ENCODE measurements at places on chromosomes 16 and 17. TPM values are rescaled to one million over a fixed set of nuclear protein-coding genes. Genes with fewer than 3 reads are reported as not detected.
A peak's percentile ranks its signal among the peaks of the same experiment; 100 is the strongest.

DNA sequence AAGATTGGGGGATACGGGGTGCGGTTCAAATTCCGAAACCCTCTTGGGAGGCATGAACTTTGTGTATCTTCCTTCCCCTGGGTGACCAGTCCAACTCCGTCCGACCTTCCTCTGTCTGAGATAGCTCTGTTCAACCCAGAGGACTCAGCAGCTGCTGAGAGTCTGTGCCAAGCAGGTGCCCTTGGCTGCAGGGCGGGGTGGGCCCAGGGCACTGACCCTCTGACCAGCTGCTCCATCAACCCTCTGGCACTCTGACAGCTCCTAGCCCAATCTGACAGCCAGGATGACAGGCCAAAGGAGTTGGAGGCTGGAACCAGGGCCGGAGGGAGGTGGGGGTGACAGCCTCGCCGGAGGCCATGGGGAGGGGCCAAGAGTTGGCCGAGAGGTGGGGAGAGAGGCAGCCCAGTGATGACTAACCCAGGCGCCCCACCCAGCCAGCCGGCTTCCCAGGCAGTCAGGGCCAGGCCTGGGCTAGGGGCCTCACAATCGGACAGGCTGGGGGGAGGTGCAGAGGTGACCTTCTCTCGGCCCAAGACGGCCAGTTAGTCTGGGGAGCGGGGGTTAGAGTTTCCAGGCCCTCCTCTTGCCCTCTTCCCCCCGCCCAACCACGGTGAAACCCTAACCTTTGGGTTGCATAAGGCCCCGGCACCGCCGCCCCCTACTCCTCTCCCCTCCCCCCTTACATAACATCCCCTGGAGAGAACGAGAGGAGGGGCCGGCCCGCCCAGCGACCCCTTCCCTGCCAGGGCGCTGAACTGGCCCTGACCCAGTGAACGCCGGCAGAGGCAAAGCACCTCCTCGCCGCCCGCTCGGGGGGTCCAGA is 5.0 kb upstream of the TLCD2 start:
- peak; percentile 97 for DNase-seq

The NRN1L gene
- total RNA-seq, result not detected

The CCR7 gene
- not detected for total RNA-seq

The TCAP gene
- total RNA-seq, result 0.29 TPM

DNA sequence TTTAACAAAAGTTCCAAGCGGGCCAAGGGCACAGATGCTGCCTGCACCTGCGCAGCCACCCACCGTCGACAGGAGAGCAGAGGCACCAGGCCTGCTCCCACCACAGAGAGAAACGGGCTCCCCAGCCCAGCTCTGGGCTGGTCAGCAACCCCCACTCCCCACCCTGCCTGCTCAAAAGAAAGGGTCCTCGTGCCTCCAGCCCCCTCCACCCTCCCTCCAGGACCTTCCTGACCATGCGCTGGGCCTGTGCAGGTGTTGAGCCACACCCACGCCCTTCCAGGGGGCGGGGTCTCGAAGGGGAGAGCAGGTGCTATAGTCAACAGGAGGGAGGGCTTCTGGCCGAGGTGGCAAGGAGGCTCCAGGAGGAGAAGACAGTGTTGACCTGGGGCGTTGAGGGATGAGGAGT is 25.3 kb downstream of the ZNF778 start:
- DNase-seq, result no peak

The MT1F gene
- 2.1 TPM for total RNA-seq

The RASL10B gene
- total RNA-seq, result 2.7 TPM

The TBC1D3D gene
- not detected for total RNA-seq

The MRC2 gene
- total RNA-seq, result 443 TPM

GRCh38 chr17:30334421-30334820 is 564 bp upstream of the TMIGD1 start:
- no peak for DNase-seq

GRCh38 chr17:74832421-74832820 is 27.3 kb downstream of the GRIN2C start:
- DNase-seq, result no peak

The TNFRSF17 gene
- not detected for total RNA-seq

DNA sequence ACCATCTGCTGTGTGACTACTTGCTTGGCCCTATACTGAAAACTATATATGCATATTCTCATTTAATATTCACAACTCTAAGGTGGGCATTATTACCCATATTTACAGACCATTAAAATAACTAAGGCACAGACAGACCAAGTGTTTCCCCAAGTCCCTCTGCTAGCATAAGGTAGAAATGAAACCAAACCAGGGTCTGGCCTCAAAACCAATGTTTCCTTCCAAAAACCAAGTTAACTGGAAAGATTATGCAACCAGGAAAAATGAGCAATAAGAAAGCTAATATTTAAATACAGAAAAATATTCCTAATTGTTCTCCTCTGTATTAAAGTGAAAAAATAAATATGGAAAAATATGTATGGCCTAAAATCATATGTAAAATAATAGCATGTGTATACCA is 50.1 kb downstream of the XPO6 start:
- no peak for DNase-seq

DNA sequence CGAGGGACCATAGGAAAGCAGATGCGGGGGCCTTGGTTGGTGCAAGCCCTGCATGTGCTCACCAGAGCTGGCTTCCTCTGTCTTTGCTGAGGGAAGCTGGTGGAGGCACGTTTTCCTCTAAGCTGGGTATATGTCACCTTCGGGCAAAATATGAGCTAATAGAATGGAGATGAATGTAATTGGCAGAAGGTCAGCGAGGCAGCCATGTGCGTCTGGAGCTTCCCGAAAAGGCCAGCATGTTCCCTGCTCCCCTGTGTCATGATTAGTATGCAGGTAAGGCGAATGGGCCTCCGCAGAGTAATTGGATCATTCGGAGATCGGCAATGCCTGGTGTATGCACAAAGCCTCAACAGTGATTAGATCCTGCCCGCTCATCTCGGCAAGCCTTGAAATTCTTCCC is 806.2 kb upstream of the EEF2KMT start:
- DNase-seq, result peak; percentile 34

The DHRS7C gene
- total RNA-seq, result not detected

GRCh38 chr17:43616852-43617251 is 44.9 kb downstream of the MEOX1 start:
- no peak for DNase-seq

DNA sequence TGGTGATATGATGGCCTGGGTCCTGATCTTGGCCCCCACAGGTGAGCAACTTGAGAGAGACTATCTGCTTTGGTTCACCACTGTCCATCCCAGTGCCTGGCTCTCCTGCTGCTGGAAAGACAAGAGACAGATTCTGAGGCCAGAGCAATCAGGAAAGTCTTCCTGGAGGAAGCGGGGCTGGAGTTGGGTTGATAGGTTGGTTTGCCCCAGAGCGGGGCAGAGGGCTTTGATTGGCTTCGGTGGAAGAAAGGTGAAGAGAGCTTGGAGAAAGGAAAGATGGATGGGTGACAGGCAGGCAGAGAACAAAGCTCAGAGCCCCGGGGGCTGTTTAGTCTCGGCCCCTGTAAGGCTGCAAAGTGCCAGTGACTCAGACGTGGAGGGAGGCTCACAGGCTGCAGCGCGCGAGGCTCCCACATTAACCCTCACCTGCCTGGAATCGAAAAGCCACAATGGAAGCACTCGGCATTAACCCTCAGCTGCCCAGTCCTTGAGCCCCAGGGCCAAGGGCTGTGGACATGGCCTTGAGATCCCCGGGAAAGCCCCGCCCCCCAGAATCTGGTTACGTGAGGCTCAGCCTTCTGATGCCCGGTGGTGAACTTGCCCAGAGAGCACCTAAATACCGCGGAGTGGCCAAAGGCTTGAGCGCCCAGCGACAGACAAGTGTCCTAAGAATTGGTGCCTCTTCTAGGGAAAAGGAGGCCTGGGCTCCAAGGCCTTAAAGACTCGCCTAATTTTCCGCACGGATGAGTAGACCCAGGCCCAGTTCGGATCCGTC is 996 bp upstream of the CPNE2 start:
- peak; percentile 93 for DNase-seq

The NT5M gene
- 1.2 TPM for total RNA-seq

GRCh38 chr17:19303367-19303776 is 59.2 kb downstream of the B9D1 start:
- no peak for DNase-seq

The LRRC37A gene
- total RNA-seq, result 6.2 TPM

The GAST gene
- total RNA-seq, result not detected

- no peak for DNase-seq
These were observed 165.6 kb downstream of the MAP2K6 start for GRCh38 chr17:69579961-69580677.

DNA sequence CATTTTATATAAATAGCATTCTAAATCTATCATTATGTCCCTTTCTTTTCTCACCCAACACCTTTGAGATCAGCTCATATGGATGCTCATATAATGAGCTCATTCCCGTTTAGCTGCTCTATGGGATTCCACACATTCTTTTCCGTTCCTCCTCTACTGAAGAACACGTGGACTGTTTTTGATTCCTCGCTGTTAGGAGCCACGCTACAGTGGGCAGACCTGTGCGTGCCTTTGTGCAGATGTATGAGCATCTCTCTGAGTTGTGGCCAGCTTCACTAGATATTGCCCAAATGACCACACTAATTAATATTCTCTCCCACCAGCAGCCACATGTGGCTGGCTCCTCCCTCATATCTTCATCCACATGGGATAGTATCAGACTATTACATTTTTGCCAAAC is 6.0 kb upstream of the TNFRSF13B start:
- no peak for DNase-seq

The PRSS8 gene
- not detected for total RNA-seq

The PLA2G10 gene
- not detected for total RNA-seq

The TMED6 gene
- total RNA-seq, result 0.72 TPM

- no peak for DNase-seq
These were observed 173.4 kb upstream of the CIBAR2 start for GRCh38 chr16:85285681-85286065.

DNA sequence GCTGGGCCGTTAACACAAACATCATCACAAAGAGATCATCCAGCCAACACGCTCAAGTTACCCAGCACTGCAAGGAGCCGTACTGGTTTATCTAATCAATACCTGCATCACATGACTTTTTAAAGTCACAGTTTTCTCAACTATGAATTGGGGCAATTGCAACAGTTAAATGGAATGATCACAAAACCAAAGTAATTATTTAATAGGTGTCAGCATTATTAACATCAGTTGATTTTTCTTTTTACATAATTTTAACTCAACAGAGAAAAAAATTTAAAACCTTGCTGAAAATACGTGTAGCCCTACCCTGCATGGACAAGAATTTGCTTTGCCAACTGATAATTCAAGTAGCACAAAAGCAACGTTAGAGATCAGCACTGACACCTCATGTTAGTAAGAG is 95.7 kb upstream of the SOX9 start:
- no peak for DNase-seq

- DNase-seq, result peak; percentile 86
These were observed 20.1 kb downstream of the UNC119 start for GRCh38 chr17:28532050-28532960.

DNA sequence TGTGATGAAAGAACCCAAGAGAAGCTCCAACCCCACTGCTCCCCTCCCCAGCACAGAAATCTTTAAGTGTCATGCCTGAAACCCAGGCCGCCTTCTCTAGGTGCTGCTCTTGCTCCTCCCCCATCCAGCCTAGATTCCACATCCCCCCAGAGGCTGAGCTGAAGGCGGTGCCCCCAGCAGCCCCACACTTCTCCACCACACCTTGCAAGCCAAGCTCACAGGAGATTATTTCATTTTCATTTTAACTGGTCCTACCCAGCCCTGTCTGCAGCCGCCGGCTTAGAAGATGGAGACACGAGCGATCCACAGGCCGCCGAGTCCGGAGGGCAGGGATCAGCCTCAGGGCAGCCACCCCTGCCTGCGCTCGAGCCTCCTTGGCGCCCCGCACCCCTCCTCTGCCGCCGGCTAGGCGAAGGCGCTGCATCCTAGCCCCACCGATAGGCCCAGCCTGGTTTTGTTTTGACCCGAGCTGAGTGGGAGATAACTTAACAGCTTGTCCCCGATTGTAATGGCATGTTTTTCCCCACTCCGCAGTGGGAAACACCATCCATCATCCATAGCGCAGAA is 125.3 kb downstream of the RBFOX3 start:
- peak; percentile 84 for DNase-seq

DNA sequence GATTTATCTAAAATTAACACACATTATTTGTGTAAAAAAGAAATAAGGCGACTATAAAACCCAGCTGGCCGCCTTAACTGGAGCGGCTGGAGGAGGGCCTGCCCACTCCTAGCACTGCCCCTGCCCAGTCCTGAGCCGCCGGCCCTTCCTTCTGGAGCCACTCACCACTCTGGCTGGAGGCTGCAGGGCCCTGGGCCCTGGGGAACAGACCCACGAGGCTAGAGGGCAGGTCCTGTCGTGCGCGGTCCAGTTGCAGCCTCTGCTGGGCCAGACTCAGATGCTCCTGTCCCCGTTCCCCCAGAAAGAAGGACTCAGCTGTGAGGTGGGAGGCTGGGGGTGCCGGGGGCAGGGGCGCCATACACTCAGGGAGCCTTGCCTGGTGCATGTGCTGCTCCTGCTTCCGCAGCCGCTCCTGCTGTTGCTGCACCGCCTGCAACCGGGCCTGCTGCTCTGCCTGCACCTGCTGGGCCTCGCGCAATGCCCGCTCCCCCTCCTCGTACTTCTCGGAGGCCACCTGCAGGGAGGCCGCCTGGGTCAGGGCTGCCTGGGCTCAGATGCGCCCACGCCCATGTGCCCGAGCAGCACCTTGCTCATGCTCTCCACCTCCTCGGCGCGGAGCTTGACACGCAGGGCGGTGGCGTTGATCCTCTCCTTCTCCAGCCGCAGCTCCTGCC is 9.0 kb upstream of the MRPL38 start:
- peak; percentile 71 for DNase-seq

The SKA2 gene
- 22.4 TPM for total RNA-seq

The FGF11 gene
- 0.29 TPM for total RNA-seq
